CD4-positive, alpha-beta memory T cell (primary cell): ENCODE measurements at places on chromosomes 11 and 22.

DNA sequence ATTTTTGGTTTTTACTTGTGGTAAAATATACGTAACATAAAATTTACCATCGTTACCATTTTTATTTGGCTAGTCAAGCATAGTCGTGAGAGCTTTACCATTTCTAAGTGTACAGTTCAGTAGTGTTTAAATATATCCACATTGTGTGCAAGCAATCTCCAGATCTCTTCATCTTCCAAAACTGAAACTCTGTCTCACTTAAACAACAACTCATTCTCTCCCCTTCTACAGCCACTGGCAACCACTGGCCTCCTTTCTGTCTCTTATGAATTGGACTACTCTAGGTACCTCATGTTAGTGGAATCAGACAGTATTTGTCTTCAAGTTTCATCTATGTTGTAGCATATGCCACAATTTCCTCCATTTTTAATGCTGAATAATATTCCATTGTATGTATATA is 37.4 kb downstream of the SMC1B start:
- no peak for DNase-seq

GRCh38 chr11:78583889-78584288 is 9.2 kb upstream of the NARS2 start:
- DNase-seq = no peak

DNA sequence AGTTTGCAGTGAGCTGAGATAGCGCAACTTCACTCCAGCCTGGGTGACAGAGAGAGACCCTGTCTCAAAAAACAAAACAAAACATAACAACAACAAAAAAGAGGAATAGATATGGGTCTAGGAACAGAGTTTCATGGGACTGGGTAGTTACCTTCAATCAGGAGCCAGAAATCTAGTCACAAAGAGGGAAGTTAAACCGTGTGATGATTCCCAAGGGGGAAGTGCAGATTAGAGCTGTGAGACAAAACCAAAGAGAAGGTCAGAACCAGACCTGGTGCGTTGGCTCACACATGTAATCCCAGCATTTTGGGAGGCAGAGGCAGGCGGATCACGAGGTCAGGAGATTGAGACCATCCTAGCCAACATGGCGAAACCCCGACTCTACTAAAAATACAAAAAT is 42.1 kb upstream of the LARGE1 start:
- no peak for DNase-seq

DNA sequence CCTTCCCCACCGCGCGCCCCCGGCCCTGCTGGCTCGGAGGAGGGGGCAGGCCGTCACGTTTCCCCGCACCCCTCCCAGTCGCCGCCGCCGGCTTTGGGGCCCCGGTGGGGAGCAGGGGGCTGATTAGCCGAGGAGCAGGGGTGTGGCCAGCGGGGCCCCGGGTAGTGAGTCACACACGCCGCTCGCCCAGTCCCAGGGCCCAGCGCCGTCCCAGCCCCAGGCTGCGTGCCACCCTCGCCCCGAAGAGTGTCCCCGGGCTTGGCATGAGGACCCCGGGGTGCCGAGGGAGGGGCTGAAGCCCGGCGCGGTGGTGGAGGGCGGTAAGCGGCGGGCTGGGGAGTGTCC is 34.4 kb downstream of the PRDM11 start:
- no peak for DNase-seq

DNA sequence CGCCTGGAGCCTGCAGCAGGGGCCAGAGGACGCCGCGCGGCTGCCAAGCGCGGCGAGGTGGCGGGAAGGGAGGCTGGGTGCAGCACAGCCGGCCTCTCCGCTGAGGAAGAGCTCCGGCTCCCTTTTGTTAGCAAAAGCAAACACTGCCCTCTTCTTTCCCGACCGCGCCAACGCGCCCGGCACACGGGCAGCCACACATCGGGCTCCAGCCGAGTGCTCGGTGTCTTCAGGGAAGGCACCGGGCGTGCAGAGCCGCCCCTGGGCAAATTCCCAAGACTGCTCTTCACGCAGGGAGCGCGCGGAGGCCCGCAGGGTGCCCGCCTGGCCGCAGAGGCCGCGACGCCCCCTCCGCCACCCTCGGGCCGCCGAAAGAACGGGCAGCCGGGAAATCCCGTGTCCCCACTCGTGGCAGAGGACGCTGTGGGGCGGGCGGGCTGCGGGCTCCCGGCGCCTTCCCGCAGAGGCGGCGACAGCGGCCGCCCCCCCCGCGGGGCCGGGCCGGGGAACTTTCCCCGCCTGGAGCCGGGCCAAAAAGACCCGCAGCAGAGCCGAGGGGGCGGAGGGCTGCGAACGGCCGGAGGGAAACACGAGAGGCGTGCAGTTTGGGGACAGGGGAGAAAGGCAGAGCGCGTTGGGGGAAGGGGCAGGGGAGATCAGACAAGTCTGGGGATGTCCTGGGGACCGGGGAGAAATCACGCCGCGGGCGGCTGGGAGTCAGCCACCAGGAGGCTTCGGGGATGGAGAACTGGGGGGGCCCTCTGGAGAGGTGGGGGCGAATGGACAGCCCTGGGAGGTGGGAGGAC is 931 bp downstream of the CADM1 start:
- DNase-seq = peak; percentile 16

GRCh38 chr11:6599881-6600390 is 3.5 kb downstream of the RRP8 start:
- no peak for DNase-seq

DNA sequence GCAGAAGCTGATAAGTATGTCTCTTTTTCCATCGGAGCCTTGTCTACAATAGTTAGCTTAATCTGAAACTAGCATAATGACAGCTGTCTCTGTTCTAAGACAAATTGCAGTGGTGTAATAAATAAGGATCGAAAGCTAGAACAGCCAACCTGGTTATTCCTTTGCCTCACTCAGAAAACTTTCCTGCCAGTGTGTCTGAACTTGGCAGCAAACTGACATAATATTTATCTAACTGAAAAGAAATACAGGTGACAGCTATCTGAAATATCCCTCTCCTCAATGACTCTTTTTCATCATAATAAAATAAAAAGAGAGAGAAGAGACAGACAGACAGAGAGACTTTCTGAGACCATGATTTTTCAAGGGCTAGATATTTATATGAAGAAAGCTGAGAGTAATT is 642.5 kb downstream of the LRRC4C start:
- DNase-seq = no peak

GRCh38 chr11:110929129-110929528 is 216.9 kb upstream of the ARHGAP20 start:
- no peak for DNase-seq

- DNase-seq = no peak
Measured at GRCh38 chr11:27408246-27408800, 45.3 kb upstream of the CCDC34 start.

GRCh38 chr22:21457023-21457787 is 10.0 kb upstream of the TMEM191C start:
- DNase-seq = no peak

DNA sequence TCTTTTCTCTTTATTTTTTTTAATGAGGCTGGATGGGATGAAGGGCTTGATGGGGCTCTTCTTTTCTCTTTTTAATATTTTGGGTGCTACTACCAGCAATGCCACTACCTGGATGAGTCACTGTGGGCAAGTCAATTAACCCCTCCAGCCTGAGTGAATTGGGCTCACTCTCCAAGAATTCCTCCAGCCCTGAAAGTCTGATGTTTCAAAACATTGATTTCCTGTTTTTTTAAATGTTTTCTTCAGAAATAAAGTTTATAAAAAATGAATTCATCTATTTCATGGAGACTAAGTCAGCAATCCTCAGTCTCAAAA is 812 bp upstream of the OR5A2 start:
- DNase-seq = no peak

- no peak for DNase-seq
Measured at GRCh38 chr22:28791841-28792490, 8.4 kb downstream of the XBP1 start.

GRCh38 chr11:120801801-120802689 is 221.9 kb upstream of the TBCEL start:
- peak; percentile 6 for DNase-seq

DNA sequence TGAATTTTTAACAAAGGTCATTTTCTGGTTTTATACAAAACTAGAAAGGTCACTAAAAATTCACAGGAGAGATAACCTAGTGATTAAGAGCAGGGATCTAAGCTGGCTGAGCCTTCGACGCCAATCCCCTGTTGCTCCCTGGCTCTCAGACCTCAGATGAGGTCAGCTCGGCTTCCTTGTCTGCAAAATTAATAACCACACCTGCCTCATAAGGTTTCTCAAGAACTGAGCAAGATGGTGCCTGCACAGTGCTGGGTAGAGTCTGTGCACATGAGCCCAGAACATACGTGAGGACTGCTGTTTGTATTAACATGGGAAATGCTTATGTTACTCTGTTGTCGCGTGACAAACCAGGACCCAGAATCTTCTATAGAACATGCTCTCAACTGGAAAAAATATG is 24.4 kb upstream of the CD5 start:
- no peak for DNase-seq

DNA sequence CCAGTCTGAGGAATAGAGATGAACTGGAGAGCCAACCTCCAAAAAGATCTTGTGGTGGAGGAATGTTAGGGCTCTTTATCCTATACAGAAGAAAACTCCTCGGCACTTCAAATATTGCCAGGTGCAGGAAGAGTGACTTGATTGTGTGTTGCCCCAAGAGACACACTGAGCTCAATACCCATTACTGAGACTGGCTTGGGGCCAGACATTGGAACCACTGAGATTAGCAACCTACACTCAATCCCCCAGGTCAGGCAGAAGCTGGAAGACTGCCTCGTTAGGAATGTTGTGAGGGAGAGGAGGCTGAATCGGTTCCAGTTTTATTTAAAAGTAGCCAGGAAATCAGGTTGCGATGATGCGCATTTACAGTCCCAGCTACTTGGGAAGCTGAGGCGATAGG is 2.4 kb upstream of the SGSM3 start:
- no peak for DNase-seq

- DNase-seq = no peak
Measured at GRCh38 chr22:43270314-43270908, 72.8 kb downstream of the SCUBE1 start.

DNA sequence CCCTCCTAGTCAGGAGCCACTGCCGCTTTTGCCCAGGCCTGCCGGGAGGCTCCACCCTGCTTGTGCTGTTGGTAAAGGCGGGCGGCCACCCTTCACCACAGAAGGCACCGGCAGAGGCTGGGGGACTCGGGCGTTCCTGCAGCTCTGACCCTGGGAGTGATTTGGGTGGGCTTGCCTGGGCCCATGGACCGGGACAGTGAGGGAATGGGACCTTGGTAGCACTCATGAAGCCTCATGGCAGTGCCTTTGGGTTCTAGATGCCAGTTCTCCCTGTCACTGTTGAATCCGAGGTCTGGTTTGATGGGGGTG is 4.4 kb downstream of the TPCN2 start:
- DNase-seq = no peak

DNA sequence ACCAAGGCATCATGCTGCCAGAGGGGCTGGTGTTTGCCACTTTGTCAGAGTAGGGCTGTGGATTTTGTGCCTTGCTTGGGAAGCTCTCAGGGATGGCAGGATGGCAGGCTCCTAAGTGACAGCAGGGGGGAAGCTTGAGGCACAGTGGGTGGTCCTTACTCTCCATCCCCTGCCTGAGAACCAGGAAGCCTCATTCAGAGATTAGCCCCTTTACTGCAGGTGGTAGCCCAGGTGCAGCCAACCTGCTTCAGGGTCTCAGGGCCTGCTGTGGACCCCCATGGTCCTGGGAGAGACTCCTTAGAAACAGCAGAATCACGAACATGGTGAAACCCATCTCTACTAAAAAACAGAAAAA is 8.9 kb upstream of the ST3GAL4 start:
- no peak for DNase-seq

- DNase-seq = no peak
Measured at GRCh38 chr11:115626414-115626813, 122.2 kb upstream of the CADM1 start.

GRCh38 chr11:133555034-133555433 is 22.7 kb upstream of the OPCML start:
- DNase-seq = no peak

DNA sequence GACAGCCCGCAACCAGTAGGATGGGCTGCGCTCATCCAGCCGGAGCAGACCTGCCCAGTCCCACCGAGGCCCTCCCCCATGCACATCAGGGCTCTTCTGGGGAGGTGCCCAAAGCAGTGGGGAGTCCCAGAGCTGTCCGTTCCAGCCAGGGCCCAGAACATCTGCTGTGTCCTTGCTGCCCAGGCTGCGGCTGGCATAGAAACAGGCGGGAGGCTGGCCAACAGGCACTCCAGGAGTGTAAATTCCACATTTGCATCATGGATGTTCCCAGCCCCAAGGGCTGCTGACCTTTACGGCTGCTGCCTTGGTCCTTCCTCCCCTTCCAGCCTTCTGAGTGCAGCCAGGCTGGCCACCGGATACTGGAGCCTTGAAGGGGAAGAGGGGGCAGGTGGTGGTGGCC is 30.0 kb upstream of the SYT7 start:
- no peak for DNase-seq

- DNase-seq = no peak
Measured at GRCh38 chr11:73404506-73405145, 28.4 kb downstream of the RELT start.

GRCh38 chr11:9687711-9688477 is 24.0 kb downstream of the SWAP70 start:
- DNase-seq = no peak

- no peak for DNase-seq
Measured at GRCh38 chr11:108853864-108854263, 189.0 kb downstream of the DDX10 start.

GRCh38 chr11:73204711-73205121 is 13.4 kb upstream of the P2RY2 start:
- no peak for DNase-seq

- DNase-seq = no peak
Measured at GRCh38 chr11:117780456-117780855, 16.6 kb downstream of the DSCAML1 start.

- no peak for DNase-seq
Measured at GRCh38 chr11:70002433-70002832, 75.7 kb upstream of the ANO1 start.

GRCh38 chr11:123184531-123184930 is 10.5 kb downstream of the CLMP start:
- no peak for DNase-seq

DNA sequence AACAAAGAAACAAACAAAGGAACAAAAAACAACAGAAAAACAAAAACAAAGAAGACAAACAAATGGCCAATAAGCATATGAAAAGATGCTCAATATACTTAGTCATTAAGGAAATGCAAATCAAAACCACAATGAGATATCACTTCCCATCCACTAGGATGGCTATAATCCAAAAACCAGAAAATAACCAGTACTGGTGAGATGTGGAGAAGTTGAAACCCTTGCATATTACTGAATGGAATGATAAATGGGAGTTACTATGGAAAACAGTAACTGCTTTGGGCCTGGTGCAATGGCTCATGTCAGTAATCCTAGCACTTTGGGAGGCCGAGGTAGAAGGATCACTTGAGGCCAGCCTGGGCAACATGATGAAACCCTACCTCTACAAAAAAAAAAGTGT is 44.9 kb upstream of the RBFOX2 start:
- DNase-seq = no peak

- DNase-seq = no peak
Measured at GRCh38 chr11:70532066-70532440, 133.7 kb downstream of the CTTN start.

GRCh38 chr22:17348464-17349103 is 20.7 kb upstream of the CECR2 start:
- DNase-seq = no peak
